ENCODE measurements at places on chromosomes 1 and 21.
A peak's percentile ranks its signal among the peaks of the same experiment; 100 is the strongest.

GRCh38 chr1:210089855-210090254 lies 142.7 kb upstream of the SERTAD4 start:
- DNase-seq = no peak

GRCh38 chr1:111605576-111605975 lies 14.0 kb upstream of the RAP1A start:
- DNase-seq = no peak

GRCh38 chr21:46150491-46151121 lies 4.8 kb downstream of the FTCD start:
- no peak for DNase-seq

GRCh38 chr1:21064057-21064456 lies 112.6 kb downstream of the EIF4G3 start:
- no peak for DNase-seq

- no peak for DNase-seq
Measured at GRCh38 chr1:51564124-51564523, 45.1 kb upstream of the EPS15 start.

- DNase-seq = no peak
Measured at GRCh38 chr1:214321705-214322453, 40.9 kb downstream of the SMYD2 start.

- DNase-seq = no peak
Measured at GRCh38 chr1:223553957-223554356, 111.5 kb downstream of the CAPN8 start.

- peak; percentile 40 for DNase-seq
Measured at GRCh38 chr1:117339866-117340700, 27.2 kb upstream of the MAN1A2 start.
